Eye (tissue), 1 donor: ENCODE measurements at places on chromosomes 2 and 18.

DNA sequence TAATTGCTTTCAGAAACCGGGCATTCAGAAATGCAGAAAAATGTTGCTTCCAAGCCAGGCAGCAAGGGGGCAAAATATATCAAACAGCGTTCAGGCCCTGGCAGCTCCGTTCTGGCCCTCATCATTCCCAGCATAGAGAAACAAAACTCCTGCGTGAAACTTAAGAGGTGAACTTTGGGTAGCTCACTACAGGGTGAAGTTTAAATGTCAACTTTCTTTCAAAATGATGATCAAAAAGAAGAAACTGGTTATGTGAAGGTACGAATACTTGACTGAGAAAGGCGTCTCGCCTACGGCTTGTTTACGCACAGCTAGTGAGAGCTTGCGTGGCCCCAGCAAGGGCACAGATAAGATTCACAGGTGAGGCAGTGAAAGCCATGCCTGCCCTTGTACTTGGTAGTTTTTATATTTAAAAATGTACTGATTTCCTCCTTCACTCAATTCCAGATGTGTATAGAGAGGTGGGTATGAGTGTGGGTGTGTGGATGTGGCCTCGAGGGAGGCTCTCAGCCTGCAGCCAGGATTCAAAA is 127.5 kb downstream of the NFATC1 start:
- DNase-seq = no peak

GRCh38 chr18:78768656-78769501 is 210.7 kb upstream of the SALL3 start:
- no peak for DNase-seq

GRCh38 chr2:145741636-145742035 is 1221.7 kb upstream of the ZEB2 start:
- no peak for DNase-seq

GRCh38 chr2:75607988-75608683 is 38.4 kb upstream of the MRPL19 start:
- DNase-seq = peak; percentile 80

GRCh38 chr2:88355486-88355885 is 97.0 kb downstream of the FOXI3 start:
- DNase-seq = peak; percentile 26

DNA sequence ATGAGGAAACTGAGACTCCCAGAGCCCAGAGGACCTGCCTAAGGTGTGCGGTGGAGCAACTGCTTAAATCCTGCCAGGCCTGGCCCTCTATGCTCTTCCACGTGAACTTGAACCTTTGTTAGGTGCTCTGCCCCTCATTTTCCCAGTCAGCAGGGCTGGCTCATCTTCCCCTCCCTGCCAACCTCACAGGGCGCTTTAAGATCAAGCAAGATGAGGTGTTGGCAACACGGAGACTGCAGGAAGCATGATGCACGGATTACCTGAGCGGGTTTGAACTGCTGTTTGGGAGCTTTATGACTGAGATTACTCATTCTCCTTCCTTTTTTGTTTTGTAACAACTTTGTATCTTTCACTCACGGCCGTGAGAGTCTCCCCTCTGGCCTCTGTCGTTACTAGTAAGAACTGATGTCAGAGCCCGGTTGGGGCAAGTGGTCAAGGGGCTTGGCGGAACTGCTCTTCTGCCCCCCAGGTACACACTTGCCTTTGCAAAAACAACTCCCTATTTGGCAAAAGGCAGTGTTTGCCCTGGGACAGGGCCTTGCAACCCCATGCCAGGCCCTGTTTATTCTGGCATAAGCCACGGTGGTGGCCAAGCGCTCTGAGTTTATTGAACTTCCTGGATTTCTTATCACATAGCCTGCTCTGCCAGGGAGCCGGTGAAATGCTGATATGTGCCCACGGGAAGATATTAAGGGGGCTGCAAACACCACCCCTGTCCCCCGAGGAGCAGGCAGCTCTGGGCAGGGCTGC is 127.8 kb downstream of the INHBB start:
- no peak for DNase-seq

DNA sequence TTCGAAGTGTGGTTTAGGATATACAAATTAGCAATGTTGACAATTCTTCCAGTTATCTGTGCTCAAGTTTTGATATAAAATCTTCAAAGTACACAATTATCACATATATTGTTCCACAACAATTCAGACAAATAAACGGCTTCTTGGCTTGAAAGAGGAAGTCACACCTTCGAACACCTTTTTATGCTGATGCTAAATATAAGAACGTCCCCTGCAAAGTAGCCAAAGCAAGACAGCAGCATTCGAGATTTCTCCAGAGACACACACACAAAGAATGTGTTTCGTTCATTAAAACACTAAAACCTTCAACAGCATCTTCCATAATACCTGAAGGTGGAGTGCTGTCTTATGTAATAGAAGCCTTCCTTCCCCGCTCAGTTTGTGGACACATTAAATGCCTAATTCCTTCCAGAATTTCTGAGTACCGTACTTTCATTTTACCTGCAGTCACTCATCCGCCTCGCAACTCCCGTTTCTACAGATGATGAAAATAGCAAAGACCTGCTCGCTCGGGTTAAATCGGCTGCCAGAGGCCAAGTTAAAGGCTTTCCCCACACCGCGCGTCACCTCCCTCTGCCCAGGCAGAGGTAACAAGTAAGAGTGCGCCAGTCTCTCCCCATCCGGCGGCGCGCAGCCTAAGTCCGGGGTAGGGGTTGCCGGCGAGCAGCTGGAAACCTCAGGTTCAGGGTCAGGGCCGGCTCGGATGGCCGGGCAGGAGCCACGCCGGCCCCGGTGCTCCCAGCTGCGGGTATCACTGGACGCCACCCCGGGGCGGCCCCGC is 847 bp downstream of the SERPINE2 start:
- DNase-seq = peak; percentile 82

DNA sequence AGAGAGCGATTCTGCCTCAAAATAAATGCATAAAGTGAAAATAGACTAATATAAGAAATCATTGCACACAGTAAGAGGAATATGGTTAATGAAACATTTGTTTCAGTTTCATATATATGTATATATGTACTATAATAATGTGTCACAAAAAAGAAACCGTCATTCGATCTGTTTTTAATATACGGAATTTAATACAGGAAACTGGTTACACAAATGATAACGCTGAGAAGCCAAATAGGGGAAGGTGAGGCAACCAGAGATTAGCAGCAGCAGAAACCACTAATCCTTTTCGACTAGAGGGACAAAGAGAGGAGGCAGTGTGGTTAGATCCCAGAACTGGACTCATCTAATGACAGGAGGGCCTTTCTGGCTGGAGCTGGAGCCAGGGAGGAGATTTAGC is 64.2 kb upstream of the GREB1L start:
- no peak for DNase-seq

- DNase-seq = no peak
These were observed 257.7 kb upstream of the AGAP1 start for GRCh38 chr2:235235977-235236767.
